Uterus (tissue), 4 donors: ENCODE measurements at places on chromosomes 3 and 15. TPM values are rescaled to one million over a fixed set of nuclear protein-coding genes. Genes with fewer than 3 reads are reported as not detected.

GRCh38 chr3:32614956-32615355, 44.3 kb upstream of the DYNC1LI1 start:
- H3K27me3 ChIP-seq, result no peaks in the 10 kb centered on the region
- H3K36me3 ChIP-seq, result no peaks in the 10 kb centered on the region
- H3K4me3 ChIP-seq, result no peak overlapping the region
- no peak for DNase-seq
- H3K27ac ChIP-seq, result no peak overlapping the region

- no peaks in the 10 kb centered on the region for H3K4me1 ChIP-seq
- no peak for DNase-seq
- H3K27me3 ChIP-seq, result no peaks in the 10 kb centered on the region
- no peak overlapping the region for H3K4me3 ChIP-seq
Observed at GRCh38 chr3:36542186-36542585, 161.9 kb downstream of the STAC start.

- H3K27me3 ChIP-seq, result no peaks in the 10 kb centered on the region
- H3K27ac ChIP-seq, result no peak overlapping the region
- H3K36me3 ChIP-seq, result no peaks in the 10 kb centered on the region
- no peaks in the 10 kb centered on the region for H3K4me1 ChIP-seq
- H3K4me3 ChIP-seq, result no peak overlapping the region
Observed at GRCh38 chr15:89352476-89352875, 17.9 kb upstream of the POLG start.

DNA sequence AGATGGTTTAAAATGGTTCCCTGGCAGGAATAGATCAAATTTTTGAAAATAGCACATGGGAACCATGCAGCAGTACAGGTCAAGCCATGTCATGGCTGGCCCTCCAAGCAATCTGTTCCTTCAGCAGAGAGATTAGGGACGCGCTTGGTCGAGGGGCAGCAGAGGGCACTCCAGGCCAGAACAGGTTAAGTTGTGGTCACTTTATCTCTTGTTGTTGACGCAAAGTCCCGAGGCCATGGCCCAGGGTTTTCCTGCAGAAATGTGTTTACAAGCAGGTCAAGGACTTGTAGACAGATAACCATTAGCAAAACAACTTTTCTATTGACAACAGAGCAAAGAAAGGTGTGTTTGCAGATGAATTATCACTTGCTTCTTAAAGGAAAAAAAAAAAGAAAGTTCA, 570.0 kb upstream of the NR2F2 start:
- no peak overlapping the region for H3K27ac ChIP-seq
- H3K4me1 ChIP-seq, result no peaks in the 10 kb centered on the region
- no peak for DNase-seq
- no peaks in the 10 kb centered on the region for H3K36me3 ChIP-seq

DNA sequence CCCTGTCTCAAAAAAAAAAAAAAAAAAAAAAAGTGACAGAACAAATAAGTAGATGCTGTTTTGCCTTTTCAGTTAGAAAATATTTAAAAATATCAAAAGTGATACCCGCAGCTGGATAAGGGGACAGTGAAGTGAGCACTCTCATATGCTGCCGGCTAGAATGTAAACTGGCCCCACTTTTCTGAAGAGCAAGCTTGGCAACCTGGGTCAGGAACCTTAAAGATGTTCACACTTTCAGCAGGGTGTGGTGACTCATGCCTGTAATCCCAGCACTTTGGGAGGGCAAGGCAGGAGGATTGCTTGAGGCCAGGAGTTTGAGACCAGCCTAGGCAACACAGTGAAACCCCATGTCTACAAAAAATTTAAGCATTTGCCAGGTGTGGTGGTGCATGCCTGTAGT, 17.4 kb downstream of the FSD2 start:
- no peak overlapping the region for H3K27ac ChIP-seq
- H3K27me3 ChIP-seq, result no peaks in the 10 kb centered on the region
- H3K4me3 ChIP-seq, result no peak overlapping the region
- no peaks in the 10 kb centered on the region for H3K4me1 ChIP-seq

DNA sequence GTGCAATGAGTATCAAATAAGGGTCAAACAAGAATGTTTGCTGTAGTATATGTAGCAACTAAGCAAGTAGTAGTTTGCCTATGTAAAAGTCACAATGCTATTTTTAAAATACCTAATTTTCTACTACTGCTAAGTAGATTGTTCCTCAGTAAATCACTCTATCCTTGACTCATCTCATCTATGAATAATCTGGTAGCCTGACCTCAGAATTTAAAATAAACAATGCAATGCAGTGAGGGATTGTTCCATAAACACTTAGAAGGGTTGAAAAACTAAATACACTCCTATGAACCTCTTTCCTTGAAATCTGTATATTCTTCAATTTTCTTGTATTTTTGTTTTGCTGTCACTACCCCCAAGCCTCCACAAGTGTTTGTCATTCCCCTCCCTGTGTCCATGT, 253.3 kb downstream of the TBC1D5 start:
- no peak overlapping the region for H3K4me3 ChIP-seq
- no peaks in the 10 kb centered on the region for H3K4me1 ChIP-seq
- H3K36me3 ChIP-seq, result no peaks in the 10 kb centered on the region
- DNase-seq, result no peak

GRCh38 chr15:42558739-42559138, 10.1 kb downstream of the HAUS2 start:
- no peak overlapping the region for H3K27ac ChIP-seq
- H3K4me1 ChIP-seq, result no peaks in the 10 kb centered on the region
- no peaks in the 10 kb centered on the region for H3K27me3 ChIP-seq
- no peak for DNase-seq

DNA sequence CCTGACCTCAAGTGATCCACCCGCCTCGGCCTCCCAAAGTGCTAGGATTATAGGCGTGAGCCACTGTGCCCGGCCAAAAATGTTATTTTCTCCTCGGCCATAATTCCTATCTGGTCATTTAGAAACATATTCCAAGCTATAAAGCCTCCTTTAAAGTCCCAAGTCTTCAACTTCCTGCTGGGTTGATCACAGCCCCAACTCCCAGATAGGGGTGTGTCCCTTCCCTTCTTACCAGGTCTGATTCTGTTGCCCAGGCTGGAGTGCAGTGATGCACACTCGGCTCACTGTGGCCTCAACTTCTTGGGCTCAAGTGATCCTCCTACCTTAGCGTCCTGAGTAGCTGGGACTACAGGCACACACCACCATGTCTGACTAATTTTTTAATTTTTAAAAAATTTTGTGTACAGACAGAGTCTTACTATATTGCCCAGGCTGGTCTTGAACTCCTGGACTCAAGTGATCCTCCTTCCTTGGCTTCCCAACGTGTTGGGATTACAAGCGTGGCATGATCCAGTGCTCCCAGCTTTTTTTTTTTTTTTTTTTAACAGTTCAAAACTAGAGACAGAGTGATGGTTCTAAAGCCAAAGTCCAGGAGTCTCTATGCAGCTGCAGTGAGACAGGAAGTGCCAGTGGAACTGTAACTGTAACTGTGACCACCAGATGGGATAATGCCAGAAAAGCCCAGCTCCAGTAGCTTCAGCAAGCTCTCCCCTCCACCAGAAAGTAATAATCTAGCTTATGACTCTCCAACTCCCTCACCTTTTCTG, 8.2 kb upstream of the PRKAR2A start:
- no peaks in the 10 kb centered on the region for H3K36me3 ChIP-seq
- H3K27me3 ChIP-seq, result no peaks in the 10 kb centered on the region
- no peaks in the 10 kb centered on the region for H3K4me1 ChIP-seq
- no peak for DNase-seq

Gene PPP1R14D
- not detected for total RNA-seq
